GM23248 (cell line): ENCODE measurements at places on chromosomes 7 and 10. TPM values are rescaled to one million over a fixed set of nuclear protein-coding genes. Genes with fewer than 3 reads are reported as not detected.

DNA sequence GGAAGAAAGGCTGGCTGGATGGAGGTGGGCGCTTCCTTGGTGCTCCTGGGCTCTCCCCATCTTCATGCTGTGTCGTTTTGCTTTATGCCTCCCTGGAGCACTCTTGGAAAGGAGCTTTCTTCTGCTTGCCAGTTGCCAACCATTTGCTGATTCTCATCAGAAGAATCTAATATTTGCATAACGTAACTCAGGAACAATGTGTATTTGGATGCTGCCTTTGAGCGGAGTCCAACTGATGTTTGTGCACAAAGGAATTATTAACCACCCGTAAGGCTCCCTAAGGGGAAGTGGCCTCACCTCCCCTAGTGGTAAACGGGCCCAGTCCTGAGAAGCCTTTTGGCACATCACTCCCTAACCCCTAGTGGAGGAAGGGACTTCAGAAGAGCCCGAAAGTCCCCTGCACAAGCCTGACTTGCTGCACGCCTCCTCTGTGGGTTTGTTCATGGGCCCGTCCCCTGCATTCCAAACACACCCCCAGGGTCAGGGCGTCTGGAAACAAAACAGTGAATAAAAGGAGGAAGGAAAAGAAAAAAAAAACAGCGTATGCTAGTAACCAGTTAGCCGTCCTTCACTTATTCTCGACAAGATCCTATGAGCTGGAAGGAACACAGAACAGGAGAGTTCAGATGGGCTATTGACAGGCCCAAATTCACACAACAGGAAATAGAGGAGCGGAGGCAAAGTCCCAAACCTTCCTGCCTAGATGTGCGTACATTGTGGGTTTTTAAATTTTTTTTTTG lies 602.2 kb downstream of the LRMDA start:
- peak overlapping the region; percentile 26; the same call in 1 of the 2 replicates for H3K27ac ChIP-seq
- H3K27me3 ChIP-seq = no peaks in the 10 kb centered on the region
- peak overlapping the region; percentile 46; the same call in 1 of the 2 replicates for H3K4me3 ChIP-seq
- peaks cover 23% of the 10 kb centered on the region for H3K4me1 ChIP-seq
- DNase-seq = peak; percentile 86
- no peaks in the 10 kb centered on the region for H3K36me3 ChIP-seq

DNA sequence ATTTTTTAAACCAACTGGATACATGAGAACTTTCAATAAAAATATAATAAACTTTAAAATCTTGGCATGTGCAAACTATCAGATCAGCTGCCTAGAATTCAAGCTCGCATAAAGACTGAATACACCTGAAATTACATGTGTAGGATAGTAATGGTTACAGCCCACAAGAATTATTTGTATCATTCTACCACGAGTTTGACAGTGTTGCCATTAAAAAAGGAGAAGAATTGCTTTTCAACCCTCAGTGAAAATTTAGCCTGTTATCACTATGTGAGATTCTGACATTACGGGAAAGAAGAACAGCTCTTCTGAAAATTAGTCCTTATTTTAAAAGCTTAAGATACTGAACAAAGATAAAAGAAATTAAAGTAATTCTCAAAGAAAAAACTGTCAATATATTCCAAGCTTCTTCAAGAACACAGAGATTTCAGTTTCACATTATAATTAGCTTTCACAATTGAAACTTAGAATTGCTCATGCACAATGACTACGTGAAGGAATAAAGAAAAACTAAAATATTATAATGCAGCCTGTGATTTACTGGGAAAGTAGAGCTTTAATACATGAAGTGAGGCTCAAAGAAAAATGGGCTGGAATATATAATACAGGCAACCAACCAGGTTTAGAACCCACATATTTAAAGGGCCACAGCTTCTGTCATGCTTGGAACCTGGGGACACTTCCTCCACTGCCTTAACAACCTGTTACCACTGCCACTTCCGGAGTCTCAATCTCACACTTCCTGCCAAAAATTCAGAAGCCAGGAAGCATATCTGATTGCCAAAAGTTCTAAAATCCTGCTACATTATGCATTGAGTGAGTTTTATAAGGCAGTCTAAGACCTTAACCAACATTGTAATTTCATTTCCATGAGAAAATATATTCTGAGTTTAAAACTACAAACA lies 23.2 kb downstream of the TPK1 start:
- H3K4me1 ChIP-seq = no peaks in the 10 kb centered on the region
- no peak overlapping the region for H3K27ac ChIP-seq
- no peak for DNase-seq
- no peak overlapping the region for H3K4me3 ChIP-seq
- no peaks in the 10 kb centered on the region for H3K36me3 ChIP-seq

- peak; percentile 78 for DNase-seq
- no peaks in the 10 kb centered on the region for H3K36me3 ChIP-seq
- peak overlapping the region; percentile 39 for H3K4me3 ChIP-seq
Observed at GRCh38 chr10:43846187-43846680, 197.6 kb upstream of the ZNF32 start.

- no peak overlapping the region for H3K27ac ChIP-seq
- peaks cover 28% of the 10 kb centered on the region for H3K27me3 ChIP-seq
- no peak overlapping the region for H3K4me3 ChIP-seq
- no peaks in the 10 kb centered on the region for H3K36me3 ChIP-seq
- DNase-seq = no peak
Observed at GRCh38 chr10:48958598-48959190, 19.1 kb upstream of the LRRC18 start.

- H3K27ac ChIP-seq = no peak overlapping the region
- H3K36me3 ChIP-seq = no peaks in the 10 kb centered on the region
- no peak for DNase-seq
- peak overlapping the region; percentile 70; the same call in 1 of the 2 replicates for H3K4me3 ChIP-seq
- H3K27me3 ChIP-seq = no peaks in the 10 kb centered on the region
Observed at GRCh38 chr7:106597751-106598546, 63.0 kb downstream of the CCDC71L start.

- H3K36me3 ChIP-seq = no peaks in the 10 kb centered on the region
- peak; percentile 64 for DNase-seq
- H3K27ac ChIP-seq = no peak overlapping the region
- no peaks in the 10 kb centered on the region for H3K4me1 ChIP-seq
- no peak overlapping the region for H3K4me3 ChIP-seq
Observed at GRCh38 chr7:142338633-142339501, 81.0 kb upstream of the PRSS58 start.

DNA sequence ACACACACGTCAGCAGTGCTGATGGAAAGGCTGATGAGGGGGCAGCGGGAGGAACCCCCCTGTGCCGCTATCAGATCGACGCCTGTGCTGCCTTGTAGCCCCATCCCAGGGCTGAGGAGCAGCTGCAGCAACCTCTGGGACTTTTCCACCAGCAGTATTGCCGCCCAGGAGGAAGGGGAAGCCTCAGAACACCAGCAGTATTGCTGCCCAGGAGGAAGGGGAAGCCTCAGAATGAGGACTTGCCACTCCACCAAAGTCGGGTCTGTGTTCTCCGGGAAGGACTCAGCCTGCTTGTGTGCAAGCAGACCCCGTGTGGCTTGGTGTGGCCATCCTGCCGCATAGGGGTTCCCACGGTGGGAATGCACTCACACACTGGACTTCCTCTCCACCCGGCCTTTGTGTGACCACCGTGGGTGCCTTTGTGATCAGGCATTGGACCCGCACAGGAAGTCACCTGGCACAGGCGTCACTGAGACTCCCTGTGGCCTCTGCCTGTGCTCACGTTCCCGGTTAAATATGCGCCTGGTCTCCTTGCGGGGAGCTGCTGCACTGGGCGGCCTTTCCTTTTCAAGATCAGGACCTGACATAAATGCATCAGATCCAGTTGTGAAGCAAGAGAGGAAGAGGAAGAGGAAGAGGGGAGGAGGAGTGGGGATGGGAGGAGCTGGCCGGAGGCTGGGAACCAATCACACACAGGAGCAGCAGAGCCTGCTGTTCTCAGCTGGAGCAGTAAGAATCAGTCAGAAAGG lies 248.5 kb downstream of the DNAJB6 start:
- DNase-seq = no peak
- no peaks in the 10 kb centered on the region for H3K27me3 ChIP-seq
- H3K4me1 ChIP-seq = no peaks in the 10 kb centered on the region
- H3K27ac ChIP-seq = no peak overlapping the region
- no peaks in the 10 kb centered on the region for H3K36me3 ChIP-seq

DNA sequence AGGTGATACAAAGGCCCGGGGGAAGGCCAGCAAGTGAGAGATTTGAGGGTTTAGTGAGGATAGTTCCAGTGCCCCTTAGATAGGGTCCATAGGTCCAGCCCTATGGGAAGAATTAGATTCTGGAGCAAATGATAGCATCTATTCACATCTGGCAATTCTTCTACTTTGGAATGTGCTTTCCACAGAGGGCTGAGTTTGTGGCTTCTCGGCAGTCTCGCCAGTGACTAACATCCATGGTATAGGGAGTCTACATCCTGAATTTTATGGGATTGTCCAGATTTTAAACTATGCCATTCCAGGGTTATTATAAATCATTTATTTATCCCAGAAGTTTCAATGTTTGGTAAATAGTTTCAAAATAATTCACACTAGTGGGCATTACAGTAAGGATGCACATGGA lies 207.3 kb upstream of the ADO start:
- peaks cover 19% of the 10 kb centered on the region for H3K4me1 ChIP-seq
- H3K27ac ChIP-seq = 0 out of 2 replicates have a peak overlapping the region, but pooled peaks have one; percentile 0
- no peaks in the 10 kb centered on the region for H3K36me3 ChIP-seq
- no peaks in the 10 kb centered on the region for H3K27me3 ChIP-seq
- DNase-seq = peak; percentile 81
- H3K4me3 ChIP-seq = no peak overlapping the region

GRCh38 chr10:112895292-112895691 lies 54.8 kb upstream of the TCF7L2 start:
- no peak for DNase-seq
- no peaks in the 10 kb centered on the region; the same call in none of the 2 replicates for H3K27me3 ChIP-seq
- H3K4me3 ChIP-seq = no peak overlapping the region
- H3K4me1 ChIP-seq = 0 out of 2 replicates have a peak, but pooled peaks cover 4% of the 10 kb centered on the region
- no peaks in the 10 kb centered on the region for H3K36me3 ChIP-seq
- H3K27ac ChIP-seq = no peak overlapping the region

GRCh38 chr10:63718006-63718405 lies 196.8 kb downstream of the REEP3 start:
- no peak overlapping the region for H3K27ac ChIP-seq
- peaks cover 23% of the 10 kb centered on the region for H3K4me1 ChIP-seq
- no peak overlapping the region for H3K4me3 ChIP-seq
- no peaks in the 10 kb centered on the region for H3K36me3 ChIP-seq

DNA sequence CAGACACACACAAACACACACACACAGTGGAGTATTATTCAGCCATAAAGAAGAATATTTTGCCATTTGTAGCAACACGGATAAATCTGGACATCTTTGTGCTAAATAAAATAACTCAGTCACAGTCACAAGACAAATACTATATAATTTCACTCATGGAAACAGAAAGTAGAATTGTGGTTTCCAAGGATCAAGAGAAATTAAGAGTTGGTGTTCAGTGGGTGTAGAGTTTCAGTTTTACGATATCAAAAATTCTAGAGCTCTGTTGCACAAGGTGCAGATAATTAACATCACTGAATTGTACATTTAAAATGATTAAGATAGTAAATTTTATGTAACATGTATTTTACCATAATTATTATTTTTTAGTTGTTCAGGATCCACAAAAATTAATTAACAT lies 1235.0 kb downstream of the XPNPEP1 start:
- H3K27ac ChIP-seq = no peak overlapping the region
- no peaks in the 10 kb centered on the region for H3K36me3 ChIP-seq
- no peak overlapping the region for H3K4me3 ChIP-seq
- no peak for DNase-seq
- H3K4me1 ChIP-seq = no peaks in the 10 kb centered on the region

GRCh38 chr7:119270045-119270464 lies 1002.9 kb upstream of the KCND2 start:
- peak; percentile 82 for DNase-seq
- H3K36me3 ChIP-seq = no peaks in the 10 kb centered on the region
- no peak overlapping the region for H3K27ac ChIP-seq
- H3K27me3 ChIP-seq = no peaks in the 10 kb centered on the region

DNA sequence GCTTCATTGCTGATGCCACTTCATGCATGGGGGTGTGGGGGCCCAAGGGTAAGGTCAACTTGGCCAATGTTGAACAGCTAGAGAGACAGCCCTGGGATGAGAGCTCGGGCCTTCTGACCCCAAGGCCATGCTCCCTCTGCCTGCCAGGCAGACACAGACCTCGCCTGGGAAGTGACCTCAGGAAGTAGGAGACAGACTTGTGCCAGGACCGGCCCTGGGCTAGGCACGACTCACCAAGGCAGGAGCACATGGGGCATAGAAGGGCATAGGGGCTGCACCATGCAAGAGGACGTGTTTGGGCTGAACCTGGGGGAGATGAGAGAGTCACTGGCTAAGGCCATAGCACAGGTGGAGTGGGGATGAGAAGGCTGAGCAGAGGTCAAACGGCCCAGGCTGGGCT lies 27.1 kb downstream of the ZCCHC24 start:
- H3K4me3 ChIP-seq = no peak overlapping the region
- peaks cover 23% of the 10 kb centered on the region for H3K4me1 ChIP-seq
- no peak overlapping the region for H3K27ac ChIP-seq

DNA sequence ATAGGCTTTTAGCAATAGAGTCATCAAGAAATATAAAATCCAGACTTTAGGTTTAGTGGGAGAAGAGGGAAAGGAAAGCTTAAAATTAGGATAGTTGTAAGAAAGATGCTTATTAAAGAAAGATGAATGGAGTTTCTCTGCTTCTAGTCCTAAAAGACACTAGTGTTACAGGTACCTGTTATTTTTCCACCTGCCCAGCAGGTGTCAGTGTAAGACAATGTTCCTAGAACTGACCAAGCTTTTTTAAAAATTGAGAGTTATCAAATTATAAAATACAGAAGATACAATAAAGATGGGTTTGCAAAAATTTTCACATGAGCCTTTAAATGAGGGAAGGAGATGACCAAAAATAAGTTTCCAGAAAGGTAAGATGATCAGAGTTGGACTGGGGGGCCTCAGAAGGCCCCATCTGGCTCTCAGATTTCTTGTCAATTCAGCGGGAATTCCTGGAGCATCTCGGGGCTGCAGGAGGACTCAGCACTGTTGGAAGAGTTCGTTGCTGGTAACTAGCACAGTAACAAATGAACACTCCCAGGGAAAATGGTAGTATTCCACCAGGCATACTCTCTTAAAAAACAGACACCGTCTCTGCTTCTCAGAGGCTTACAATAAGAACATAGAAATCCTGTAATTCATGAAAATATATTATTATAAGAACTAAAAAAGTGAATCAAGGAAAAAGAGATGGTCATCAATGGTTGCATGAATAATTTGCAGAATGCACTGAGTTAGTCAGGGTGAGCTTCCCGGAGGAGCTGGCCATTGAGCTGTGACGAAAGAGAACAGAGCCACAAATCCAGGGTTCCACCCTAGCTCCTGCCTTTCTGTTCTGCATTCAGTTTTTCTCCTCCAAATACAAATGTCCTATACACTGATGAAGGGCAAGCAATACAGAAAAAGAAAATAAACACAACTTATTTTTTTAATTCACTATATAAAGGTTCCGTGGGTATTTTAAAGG lies 71.8 kb upstream of the PIK3CG start:
- H3K27me3 ChIP-seq = no peaks in the 10 kb centered on the region
- peak; percentile 30 for DNase-seq
- H3K27ac ChIP-seq = no peak overlapping the region

- no peak overlapping the region for H3K27ac ChIP-seq
- H3K4me1 ChIP-seq = no peaks in the 10 kb centered on the region
- no peaks in the 10 kb centered on the region for H3K36me3 ChIP-seq
- no peak for DNase-seq
- H3K4me3 ChIP-seq = no peak overlapping the region
Observed at GRCh38 chr10:12909836-12910185, 91.7 kb downstream of the CCDC3 start.

CPN1 gene
- polyA plus RNA-seq = not detected in 2 replicates

OLAH gene
- not detected in 2 replicates for polyA plus RNA-seq

TAS2R4 gene
- polyA plus RNA-seq = 0.13 TPM in 1 of 2 replicates, not detected in the other

GPNMB gene
- polyA plus RNA-seq = 42.5 and 43.2 TPM in 2 replicates

TET1 gene
- polyA plus RNA-seq = 0.68 and 0.84 TPM in 2 replicates

DOCK4 gene
- polyA plus RNA-seq = 2.0 and 2.1 TPM in 2 replicates

UPK3B gene
- not detected in 2 replicates for polyA plus RNA-seq
